Fibroblast of skin of abdomen (primary cell): ENCODE measurements at places on chromosomes 7 and 10.
A peak's percentile ranks its signal among the peaks of the same experiment; 100 is the strongest.

DNA sequence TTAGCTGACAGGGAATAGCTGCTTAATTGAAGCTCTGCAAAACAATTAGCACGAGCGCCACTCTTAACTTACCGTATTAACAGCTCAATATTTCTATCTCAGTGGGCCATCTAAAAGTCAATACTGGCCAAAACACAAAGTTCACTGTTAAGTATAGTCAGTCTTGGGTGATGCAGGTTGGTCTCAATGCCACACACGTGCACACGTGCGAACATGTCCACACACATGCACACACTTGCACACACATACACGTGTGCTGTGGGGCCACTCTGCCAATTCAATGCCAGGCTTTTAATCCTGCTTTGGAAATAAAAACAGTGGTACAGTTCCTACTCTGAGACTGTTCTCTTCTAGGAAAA is 105.1 kb downstream of the GRB10 start:
- DNase-seq, result no peak

GRCh38 chr7:50684713-50685075 is 98.0 kb downstream of the GRB10 start:
- DNase-seq, result no peak

DNA sequence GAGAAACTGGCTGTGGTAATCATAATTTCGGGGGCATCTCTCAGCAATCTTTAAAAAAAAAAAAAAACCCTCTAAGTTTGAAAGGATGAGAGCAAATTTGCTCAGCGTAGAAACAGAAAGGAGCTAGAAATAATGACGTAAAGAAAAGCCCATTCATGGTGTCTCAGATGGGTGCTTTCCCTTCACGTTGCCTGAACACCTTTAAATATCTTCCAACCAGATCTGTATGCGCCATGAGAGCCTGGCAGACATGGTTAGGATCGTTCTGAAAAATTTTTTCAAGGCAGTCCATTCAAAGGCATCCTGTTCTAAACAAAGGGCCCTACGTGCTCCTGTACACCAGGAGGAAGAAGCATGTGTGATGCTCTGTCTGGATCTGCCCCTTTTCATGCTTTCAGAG is 141.2 kb upstream of the C1QL3 start:
- DNase-seq, result no peak

DNA sequence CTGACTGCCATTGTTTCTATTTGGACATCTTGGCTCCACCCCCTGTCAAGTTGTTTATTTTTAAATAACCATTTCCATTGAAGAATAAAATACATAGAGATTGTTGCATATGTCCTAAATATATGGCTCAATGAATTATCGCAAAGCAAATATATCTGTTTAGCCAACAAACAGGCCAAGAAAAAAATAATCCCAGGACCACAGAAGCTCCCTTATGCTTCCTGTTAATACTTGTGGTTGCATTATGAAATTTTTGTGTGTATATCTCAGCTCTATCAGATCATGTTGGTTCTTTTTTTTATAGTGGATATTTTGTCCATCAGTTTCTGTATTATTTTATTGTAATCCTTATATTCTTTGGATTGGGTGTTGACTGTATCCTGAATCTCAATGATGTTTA is 53.4 kb upstream of the CYP2C8 start:
- DNase-seq, result no peak

DNA sequence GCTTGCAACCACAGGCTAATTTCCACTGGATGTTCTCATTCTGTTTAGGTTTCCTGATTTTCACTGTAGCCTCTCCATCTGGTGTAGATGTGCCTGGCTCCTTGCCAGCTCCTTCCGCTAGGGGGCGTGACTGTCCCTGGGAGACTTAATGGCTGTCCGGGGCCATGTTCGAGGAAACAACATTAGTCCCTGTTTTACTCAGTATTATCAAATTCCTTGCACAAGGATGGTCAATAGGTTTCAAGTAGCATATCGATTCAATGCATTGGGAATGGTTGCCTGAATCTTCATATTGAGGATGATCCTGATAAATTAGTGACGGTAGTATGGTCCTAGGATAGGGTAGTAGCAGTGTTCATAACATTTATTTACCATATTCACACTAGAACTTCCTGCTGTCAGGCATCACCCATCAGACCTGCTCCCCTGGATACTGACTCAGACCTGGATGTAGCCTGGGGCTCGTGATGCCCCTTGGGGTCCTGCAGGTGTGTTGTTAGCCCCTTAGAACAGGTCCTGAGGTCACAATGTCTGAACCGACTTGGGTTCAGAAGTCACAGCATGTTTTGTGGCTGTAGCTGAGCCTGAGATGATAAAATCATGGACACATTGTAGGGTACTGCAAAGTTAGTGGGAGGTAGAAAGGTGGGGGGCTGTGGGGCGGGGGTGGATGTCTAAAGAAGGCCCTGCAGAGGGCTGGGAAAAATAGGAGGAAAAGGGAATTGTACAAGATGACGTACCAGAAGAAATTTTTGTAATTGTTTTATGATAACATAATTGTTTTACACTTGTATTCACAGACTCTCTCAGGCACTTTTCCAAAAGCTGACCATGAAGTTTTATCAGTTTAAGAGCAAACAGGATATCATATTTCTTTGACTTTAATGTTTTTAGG is 8.9 kb upstream of the EXOC6 start:
- DNase-seq, result peak; percentile 23

- no peak for DNase-seq
Measured at GRCh38 chr7:116895849-116896248, 33.5 kb downstream of the CAPZA2 start.

- no peak for DNase-seq
Measured at GRCh38 chr7:154857728-154858681, 144.9 kb downstream of the PAXIP1 start.

DNA sequence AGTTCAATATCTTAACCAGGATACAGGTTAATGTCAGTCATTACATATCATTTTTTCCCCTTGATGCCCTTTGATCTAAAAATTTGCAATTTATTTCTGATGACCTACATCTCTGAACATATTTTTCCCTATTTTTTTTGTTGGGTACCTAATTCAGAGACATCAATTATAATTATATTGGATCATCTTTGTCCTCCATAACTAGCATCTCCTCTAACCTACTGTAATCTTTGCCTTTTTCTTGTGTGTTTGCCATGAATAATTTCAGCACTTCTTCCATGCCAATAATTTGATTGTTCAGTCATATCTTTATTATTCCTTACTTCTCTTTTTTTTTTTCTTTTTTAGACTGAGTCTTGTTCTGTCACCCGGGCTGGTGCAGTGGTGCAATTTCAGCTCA is 39.2 kb upstream of the FGFR2 start:
- DNase-seq, result no peak

DNA sequence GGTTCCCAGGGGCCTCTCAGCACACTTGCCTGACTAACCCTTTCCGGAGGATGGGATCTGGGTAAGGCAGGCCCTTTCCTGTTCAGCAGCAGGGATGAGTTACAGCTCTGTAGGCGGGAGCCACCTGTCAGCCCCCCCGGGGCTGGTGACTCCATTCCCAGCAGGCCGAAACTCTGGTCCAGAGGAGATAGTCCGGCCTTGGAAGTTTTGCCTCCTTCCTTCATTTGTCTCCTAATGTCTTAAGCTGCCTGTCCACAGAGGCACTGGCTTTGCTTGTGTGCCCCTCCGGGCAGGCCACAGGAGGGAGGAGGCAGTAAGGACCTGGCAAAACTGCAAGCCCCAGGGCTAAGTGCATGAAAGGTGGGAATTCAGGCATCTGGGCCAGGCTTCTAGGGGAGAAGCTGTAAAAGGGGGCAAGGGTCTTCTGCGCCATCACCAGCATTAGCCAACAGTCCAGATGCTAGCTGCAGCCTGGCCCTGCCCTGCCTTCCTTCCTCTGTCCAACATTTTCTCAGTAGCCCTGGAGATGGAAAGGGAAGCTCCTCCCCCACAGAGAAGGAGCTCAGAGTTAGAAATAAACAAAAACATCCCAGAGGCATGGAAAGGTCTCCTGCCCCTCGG is 1.2 kb downstream of the ADIRF start:
- no peak for DNase-seq

DNA sequence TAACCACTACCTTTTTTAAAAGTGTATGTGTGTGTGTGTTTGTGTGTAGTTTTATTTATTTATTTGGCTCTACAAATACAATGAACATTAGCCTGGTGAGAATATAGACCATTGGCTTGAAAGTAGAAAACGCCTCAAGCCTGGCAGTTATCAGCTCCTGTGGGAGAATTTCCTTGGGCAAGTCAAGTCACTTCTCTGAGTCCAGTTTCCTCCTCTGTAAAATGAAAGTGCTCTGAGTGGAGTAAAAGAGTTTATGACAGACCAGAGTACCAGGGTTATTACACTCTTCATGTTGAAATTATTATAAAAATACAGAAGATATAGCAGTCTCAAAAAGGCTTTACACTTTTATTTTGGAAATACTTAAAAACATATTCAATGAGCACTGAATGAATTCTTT is 10.1 kb upstream of the RHOBTB1 start:
- DNase-seq, result no peak

GRCh38 chr7:44811093-44811492 is 14.6 kb downstream of the PPIA start:
- no peak for DNase-seq

DNA sequence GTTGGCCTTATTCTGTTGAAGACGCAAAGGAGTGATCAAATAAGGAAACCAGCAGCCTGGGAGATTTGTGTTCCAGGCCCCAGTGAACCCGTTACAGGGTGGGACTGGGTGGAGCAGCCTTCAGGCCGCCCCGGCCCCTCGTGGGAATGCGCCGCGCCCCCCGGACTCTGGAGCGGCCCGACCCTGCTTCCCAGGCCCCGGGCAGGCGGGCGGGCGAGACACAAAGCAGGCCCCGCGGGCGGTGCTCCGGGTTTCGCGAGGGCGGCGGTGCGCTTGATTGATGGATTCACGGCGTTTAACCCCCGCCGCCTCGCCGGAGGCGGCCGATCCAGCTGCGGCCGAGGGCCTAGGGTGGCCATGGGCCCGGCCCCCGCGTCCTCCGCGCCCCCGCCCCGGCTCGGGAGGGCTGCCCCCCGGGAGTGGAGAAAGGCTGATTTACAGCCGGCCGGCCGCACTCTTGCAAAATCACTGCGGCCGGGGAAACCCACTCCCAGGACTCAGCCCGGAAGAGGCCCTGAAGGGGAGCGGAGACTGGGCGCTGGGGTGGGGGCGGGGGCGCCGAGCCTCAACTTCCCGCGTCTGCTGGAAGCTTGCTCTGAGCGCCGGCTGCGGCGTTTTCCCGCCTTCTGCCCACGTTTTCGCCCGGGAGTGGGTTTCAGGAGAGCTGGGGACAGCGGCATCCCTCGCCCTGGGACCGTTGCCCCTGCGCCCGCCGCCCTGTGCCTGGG is 299.6 kb upstream of the NFE2L3 start:
- peak; percentile 53 for DNase-seq

DNA sequence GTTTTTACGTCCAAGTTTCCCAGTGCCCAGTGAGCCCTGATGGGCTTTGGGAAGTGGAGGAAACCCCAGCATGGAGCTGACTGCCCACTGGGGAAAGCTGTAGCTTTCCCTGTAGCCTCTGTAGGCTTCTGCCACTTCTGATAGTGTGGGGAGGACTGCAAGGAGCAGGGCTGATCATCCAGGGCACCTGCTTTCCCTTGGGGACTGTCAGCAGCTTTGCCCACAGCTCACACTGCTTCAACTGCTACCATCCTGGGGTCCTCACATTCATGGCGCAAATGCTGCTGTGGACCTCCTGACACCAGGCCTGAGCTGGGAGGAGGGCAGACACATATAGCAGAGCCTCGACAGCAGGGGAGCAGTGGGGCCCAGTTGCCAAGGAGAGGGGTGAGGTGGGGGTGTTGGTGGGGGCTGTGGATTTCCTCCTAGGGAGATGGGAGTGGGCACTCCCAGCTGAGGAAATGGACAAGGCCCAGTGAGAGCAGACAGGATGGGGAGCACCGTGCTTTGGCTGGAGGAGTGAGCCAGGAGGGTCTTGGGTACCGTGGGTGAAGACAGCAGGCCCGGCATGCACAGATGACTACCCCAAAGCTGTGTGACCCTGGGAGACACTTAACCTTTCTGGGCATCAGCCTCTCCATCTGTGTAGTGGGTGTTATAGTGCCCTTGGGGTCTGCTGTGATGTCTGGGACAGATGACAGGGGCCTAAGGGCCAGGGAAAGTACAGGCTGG is 16.2 kb downstream of the RAMP3 start:
- DNase-seq, result no peak

DNA sequence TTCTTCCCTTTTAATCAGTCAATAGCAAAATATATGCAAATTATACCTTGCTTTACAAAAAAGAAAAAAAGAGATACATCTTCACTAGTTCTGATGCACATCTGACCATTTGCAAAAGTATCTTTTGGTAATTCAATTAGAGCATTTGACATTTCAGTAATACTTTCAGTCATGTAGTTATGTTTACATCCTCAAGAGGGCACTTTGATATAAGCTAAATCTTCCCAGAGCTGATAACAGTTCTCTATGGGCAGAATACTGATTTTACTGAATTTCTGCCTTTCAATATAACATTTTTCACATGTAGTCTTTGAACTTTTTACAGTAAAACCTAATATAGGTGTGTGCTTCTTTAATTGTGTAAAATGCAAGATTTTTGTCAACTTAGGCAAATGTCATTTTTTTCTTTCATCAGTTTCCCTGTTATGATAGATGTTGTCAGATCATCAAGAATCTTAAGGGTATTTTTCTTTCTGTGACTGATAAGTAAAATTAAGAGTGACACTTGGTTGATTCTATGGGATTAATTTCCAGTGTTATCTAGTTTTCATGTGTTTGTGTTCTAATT is 703.5 kb upstream of the SEMA3D start:
- peak; percentile 25 for DNase-seq

DNA sequence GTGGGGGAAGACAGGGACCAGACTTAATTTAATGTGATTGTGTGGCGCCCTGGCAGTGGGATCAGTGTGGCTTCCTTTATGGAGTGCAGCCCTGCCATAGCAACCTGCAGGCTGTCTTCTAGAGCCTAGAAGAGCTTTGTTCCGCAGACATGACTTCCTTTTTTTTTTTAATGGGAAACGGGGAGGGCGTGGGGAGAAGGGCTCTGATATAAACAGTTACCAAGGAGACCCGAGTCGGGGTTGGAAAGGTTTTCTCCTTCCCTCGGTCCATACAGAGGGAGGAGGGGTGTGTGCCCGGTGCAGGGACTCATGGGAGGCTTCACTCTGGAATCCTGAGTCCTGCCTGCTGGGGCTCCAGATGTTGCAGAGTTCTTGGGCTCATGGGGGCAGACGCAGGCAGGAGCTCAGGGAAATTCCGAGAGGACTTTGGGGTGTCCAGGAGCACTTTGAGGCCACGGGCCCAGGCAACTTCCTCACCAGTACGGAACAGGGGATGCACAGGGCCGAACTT is 26.9 kb downstream of the TMEM120A start:
- DNase-seq, result no peak
